BJ (cell line): ENCODE measurements at places on chromosomes 16 and 17.

GRCh38 chr17:52158450-52159042, at the start of gene CA10:
TSS of gene CA10 (minus strand) at chr17:52158714.
- no peak for DNase-seq

- no peak for DNase-seq
These were observed at the start of gene PGS1 for GRCh38 chr17:78378225-78379130. TSS of gene PGS1 (plus strand) at chr17:78378649. CDS start at chr17:78378666, 17 bp downstream.

- DNase-seq = no peak
These were observed 74.2 kb upstream of the ZNF469 start for GRCh38 chr16:88308441-88309173.

DNA sequence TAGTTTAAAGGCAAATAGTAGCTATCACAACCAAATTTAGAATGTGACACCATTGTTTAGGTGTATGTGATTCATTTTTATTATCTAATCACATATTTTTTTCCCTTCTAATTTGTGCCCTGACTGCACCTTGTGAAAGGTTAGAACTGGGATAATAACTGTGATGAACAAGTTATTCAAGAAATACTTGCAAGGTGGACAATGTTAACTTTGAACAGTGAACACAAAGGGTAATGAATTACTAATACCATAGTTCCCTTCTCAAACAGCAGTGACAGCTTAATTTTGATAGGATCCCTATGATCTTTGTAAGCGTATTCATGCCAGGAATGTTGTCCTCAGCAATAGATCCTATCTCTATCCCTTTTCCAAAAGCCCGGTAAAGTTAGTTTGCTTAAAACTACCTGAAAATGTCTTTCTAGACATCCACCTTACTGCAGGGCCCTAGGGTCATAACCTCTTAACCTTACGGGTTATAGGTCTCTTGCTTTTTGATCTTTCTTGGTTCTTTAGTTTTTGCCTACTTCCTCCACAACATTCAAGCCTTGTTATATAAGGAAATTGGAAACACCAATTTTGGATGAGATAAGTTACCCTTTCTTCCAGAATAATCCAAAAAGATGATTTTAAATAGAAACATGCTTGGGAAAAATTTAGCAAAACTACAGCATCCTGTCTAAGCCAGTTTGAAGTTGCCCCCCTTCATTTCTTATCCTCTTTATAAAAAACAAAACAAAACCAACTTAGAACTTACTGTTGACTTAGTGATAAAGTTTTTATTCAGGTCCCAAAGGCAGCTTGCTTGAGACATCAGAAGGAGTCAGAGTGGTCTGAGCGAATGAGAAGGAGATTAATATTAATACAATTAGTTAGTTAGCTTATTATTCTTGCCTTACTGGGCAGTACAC, 200.0 kb upstream of the TBX2 start:
- DNase-seq = no peak

GRCh38 chr17:62680541-62681052, 53.1 kb downstream of the MRC2 start:
- no peak for DNase-seq

DNA sequence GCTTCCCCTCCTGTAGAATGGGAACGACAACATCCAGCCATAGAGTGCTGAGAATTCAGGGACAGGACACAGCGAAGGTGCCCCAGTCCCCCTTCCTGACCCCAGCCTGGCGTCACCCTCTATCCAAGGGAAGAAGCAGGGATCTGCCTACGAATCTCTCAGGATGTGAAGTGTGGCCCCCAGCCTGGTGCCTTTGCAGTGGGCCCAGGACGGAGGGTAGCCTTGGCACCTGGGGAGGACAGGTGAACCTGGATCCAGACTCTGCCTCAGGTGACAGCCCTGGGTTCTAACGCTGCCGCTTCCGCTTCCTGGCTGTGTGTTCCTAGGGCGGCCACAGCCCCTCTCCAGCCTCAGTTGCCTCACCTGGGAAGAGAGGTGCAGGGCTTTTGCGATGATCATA, 36.4 kb downstream of the JPH3 start:
- DNase-seq = no peak

DNA sequence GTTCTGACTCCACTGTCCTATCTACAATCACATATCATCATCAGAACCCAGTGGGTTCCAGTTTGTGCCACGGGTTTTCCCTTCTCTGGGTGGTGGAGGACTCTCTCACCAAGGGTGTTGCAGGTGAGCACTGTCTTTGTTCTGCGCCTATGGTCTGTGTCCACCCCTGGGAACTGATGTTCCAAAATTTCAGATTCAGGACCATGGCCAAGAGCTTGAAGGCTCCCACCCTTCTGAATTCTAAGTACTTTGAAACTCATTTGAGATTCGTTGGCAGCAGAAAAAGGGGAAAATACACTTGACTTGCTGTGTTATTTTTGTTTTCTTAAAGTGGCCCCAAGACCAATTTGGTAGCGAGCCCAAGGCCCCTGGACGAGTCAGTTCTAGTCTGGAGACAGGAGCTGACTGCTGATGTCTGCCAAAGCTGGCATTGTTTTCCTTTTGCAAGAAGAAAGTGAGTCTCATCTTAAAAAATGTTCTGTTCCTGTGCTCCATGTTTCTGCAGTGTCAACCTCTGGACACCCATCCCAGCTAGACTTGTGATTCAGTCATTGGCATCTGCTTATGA, 310.9 kb downstream of the HAPSTR1 start:
- DNase-seq = no peak

- no peak for DNase-seq
These were observed 2074.3 kb downstream of the TP53TG3F start for GRCh38 chr16:35533683-35534082.

GRCh38 chr17:64773836-64774761, 112.0 kb upstream of the SMURF2 start:
- no peak for DNase-seq

- DNase-seq = no peak
These were observed 20.0 kb downstream of the CALCOCO2 start for GRCh38 chr17:48850792-48851323.
